ENCODE measurements at places on chromosomes 11 and 22.

DNA sequence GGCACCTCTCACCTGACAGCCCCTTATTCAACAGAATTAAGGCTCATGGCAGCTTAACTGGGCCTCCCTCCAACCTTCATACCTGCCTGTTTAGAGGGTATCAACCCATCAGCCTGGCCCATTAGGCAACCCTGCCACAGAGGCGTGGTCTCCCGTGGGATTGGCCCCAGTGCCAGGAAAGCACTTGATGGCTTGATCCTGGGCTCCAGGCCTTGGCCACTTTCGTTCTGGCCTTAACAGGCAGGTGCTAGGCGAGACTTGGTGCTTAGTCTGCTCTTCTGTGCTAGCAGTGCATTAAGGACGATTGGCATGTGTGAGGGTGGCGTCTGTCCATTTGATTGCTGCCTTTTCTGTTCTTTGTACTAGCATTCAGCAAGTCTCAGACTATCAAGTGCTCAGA, 75.2 kb downstream of the CABIN1 start:
- DNase-seq, result no peak

DNA sequence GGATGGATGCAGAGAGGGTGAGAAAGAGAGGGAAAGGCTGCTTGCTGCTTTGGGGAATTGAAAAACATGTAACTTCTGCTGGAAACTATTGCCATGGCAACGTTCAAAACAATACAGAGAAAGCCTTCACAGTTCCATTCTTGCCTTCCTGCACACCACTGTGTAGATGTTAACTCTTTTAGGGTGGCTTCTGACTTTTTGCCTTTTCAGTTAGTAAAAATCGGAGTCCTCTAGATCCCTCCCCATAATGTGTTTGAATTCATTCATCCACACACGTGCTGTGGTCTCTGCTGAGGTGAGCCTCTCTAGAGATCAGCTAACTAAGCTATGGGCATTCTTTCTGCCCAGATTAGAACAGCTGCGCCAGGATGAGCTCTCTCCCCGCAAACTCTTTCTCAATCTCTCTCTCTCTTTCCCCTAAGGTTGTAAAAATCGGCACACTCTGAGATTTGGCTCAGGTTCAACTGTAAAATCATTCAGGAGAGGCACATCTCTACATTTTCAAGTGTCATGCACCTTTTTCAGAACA, 1178.3 kb downstream of the LRRC4C start:
- no peak for DNase-seq

GRCh38 chr11:111518668-111519067, 4.1 kb downstream of the HOATZ start:
- DNase-seq, result no peak

DNA sequence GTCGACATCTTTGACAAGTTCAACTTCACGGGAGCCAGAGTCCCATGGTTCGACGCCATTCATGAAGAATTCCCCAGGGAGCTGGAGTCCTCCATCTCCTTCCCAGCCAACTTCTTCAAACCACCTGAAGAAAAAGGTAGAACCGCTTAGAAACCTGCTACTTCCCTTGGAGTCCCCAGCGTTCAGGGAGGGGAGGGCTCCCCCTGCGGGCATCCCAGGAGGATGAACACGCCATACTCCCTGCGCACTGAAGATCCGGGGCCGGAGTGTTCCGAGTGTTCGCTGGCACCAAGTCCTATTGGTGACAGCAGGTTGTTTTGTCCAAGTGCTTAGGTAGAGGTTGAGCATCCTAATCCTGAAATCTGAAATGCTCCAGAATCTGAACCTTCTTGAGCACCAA, 51.7 kb upstream of the PRODH start:
- no peak for DNase-seq

DNA sequence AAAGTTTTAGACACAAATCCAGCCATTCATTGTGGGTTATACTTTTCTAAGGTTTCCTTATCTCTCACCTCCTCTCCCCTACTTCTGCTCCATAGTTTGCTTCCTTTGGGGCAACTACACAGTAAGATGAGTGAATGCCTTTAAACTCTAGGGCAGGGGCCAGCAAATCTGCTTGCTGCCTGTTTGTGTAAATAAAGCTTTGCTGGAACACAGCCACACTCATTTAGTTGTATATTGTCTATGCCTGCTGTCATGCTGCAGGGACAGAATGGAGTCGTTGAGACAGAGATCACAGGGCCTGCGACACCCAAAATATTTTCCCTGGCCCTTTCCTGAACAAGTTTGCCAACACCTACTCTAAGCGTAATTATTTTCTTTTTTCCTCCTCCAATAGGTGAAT, 58.7 kb downstream of the TECTA start:
- DNase-seq, result no peak

- no peak for DNase-seq
These were observed 72.7 kb upstream of the CRTAM start for GRCh38 chr11:122765487-122766131.

GRCh38 chr11:33777906-33778305, 3.6 kb upstream of the FBXO3 start:
- no peak for DNase-seq

DNA sequence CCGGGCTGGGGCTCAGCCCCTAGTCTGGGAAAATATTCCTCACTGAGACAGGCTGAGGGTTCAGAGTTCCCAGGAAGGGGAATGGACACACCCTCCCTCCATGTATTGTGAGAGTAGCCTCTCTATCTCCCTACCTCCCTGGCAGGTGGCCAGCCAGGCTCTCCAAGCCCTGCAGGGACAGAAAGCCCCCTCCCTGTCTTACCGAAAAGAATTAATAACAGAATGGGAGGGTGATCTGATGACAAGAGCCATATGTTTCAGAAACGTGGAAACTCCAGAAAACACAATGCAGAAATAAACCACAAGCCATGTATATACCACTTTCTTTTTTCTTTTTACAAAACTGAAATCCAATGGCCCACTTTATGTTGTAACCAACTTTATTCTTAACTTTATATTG, 140.0 kb downstream of the CHST1 start:
- DNase-seq, result no peak

DNA sequence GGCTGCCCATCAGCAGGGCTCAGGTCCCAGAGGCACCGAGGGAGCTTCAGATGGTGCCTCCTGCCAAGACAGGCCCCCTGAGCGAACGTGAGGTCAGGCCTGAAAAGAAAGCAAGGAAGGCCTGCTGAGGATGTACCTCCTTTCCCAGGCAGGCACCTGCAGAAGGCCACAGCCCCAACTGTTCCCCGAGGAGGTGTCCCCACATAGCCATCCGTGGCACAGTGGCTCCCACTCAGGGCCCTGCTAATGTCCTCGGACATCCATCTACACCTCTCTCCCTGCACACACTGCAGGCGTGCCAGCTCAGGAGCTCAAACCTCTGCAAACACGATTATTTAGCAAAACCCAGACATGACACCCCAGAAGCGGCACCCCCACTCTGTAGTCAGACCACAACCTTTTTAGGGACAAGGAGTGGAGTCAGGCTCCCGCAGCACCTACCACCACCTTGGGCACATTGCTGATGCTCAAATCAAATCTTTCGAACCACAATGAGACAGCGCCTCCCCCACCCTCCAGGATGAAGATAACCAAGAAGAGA, 36.9 kb downstream of the SHANK2 start:
- no peak for DNase-seq

DNA sequence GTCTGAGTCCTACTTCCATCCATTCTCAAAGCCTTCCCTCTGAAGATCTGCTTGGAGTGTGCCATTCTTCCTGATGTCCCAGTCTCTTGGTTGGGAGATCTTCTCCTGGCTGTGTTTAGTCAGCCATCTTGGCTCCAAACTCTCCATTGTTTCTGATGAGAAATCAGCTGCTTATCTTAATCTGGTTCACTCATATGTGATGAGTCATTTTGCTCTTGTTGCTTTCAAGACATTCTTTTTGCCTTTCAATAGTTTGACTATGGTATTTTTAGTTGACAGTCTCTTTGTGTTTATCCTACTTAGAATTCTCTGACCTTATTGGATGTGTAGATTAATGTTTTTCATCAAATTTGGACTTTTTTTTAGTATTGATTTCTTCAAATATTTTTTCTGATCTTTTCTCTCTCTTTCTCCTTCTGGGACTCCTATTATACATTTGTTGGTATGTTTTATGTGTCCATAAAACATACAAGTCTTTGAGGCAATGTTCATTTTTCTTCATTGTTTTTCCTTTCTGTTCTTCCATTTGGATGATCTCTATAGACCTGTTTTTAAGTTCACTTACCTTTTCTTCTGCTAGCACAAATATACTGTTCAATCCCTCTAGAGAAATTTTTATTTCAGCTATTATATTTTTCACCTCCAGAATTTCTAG, 77.2 kb upstream of the CLPB start:
- DNase-seq, result no peak

- no peak for DNase-seq
These were observed 31.3 kb upstream of the COMT start for GRCh38 chr22:19910180-19910744.

GRCh38 chr22:46021577-46021976, 44.6 kb upstream of the WNT7B start:
- DNase-seq, result no peak

- DNase-seq, result no peak
These were observed 19.5 kb downstream of the IL17REL start for GRCh38 chr22:49992921-49993648.

GRCh38 chr11:726278-727220, 20.5 kb downstream of the EPS8L2 start:
- DNase-seq, result no peak

DNA sequence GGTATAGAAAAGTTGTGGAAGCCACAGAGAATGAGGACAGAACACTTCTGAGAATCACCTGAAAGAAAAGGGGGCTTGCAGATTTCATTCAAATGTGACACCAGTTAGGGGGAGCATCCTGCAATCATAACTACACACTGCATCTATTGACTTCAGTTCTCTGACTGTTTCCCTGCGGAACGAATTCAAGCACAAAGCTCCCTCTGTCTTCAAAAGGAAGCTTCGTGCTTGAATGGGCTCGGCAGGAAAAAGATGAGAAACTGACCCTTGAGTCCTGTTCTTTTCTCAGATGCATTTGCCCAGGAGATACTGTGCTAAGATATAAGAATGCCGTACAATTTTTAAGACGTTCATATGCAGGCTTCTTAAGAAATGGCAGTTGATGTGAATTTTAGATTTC, 2000.4 kb upstream of the RAG2 start:
- DNase-seq, result no peak

- no peak for DNase-seq
These were observed 64.6 kb downstream of the GDPD4 start for GRCh38 chr11:77236901-77237300.

DNA sequence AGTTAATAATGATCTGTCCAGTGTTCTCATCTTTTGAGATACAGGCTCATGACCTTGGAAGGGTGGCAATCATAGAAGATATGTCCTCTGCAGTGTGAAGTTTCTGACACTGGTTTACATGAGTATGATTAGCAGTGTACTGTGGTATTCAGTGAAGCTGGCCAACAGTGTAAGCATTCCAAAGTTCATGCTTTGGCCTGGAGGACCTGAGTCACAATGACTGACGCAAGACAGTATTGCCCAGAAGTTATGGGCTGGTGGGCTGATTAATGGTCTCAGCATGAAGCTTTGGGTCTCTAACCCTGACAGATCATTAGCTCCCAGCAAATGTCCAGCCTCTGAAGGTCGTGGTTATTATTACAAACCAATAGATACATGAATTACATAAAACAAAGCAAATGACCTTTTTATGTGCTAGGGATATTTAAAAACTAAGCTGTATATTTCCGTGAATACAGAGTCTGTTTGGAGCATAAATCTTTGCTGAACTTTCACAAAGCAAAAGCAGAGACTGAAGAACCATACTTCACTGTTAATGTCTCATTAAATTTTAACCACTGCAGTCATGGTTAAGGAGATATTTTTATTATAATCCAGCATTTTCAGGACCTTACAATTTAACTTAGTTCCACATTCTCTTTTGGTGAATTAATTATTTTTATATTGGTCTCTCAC, 28.3 kb upstream of the USP47 start:
- DNase-seq, result no peak

DNA sequence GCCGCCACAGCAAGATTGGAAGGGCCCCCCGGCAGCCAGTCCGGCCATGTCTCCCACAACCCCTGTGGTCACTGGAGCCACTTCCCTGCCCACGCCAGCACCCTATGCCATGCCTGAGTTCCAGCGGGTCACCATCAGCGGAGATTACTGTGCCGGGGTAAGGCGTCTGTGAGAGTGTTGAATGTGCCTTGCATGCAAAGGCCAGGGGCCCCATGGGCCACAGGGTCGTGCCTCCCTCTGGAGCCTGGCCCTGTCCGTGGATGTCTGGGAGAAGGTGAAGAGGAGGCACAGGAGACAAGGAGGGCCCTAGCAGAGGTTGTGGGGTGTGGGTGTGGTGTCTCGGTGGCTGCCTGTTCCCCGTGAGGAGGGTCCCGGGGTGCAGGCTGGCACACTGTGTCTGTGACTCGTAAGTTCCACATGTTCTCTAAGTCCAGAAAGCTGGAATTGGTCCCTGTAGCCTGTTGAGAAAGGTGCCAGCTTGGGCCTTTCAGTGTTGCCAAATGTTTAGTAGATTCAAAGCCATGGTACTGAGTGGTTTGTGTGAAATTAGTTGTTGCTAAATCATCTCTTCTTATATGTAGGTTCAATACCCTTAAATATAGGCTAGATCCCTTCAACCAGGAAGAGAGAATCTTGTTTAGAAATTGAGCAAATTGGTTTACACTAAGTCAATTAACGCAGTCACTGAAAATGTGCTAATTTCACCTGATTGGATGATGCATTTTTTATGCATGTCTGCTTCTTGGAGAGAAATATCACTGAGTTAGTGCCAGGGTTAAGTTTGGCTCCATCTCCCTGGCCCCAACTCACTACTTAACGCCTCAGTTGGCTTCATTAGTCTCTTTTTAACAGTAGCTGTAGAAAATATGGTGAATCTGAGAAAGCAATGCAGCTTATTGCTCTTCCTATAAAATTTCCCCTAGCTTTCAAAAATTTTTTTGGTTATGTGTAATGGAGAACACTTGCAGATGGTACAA, 23.8 kb downstream of the AMPD3 start:
- DNase-seq, result no peak

- no peak for DNase-seq
These were observed 722 bp downstream of the IFITM10 start for GRCh38 chr11:1749395-1750351.

DNA sequence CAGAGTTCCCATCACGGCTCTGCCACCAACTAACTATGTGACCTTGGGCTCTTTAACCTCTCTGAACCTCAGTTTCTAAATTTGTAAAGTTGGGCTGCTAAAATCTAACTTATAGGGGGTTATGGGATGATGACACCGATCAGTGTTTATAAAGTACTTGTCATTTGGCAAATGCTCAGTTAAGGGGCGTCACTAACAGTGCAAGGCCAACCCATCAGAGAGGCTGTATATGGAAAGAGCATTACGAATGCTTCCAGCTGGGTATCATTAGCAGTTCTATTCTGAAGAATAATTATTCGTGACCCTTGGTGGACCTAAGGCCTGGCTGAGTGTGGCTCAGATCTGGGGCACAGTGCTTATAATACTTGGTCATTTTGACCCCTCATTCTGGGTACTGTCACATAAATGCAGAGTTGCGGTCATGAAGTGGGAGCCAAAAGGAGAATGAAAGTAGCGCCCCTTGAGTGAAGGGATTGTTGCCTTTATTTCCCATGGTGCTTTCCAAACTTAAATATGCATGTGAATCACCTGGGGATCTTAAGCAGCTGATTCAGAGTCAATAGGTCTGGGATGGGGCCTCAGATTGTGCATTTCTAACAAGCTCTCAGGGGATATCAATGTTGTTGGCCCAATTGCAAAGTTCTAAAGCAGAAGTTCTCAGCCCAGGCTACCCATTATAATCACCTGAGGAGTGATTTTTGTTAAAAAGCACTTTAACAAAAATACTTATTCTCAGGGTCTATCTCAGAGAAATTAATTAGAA, 115.8 kb downstream of the CSNK2A3 start:
- DNase-seq, result no peak

GRCh38 chr11:8810540-8811301, 100.3 kb upstream of the AKIP1 start:
- DNase-seq, result no peak

GRCh38 chr22:17695986-17696385, 57.4 kb downstream of the BCL2L13 start:
- DNase-seq, result no peak
